CD4-positive, alpha-beta T cell treated with Interleukin-2 at 100 ng/mL for 4 hours (primary cell): ENCODE measurements at places on chromosomes 2 and 18.
A peak's percentile ranks its signal among the peaks of the same experiment; 100 is the strongest.

- no peak for DNase-seq
These were observed 47.9 kb upstream of the B3GNT7 start for GRCh38 chr2:231347638-231348037.

DNA sequence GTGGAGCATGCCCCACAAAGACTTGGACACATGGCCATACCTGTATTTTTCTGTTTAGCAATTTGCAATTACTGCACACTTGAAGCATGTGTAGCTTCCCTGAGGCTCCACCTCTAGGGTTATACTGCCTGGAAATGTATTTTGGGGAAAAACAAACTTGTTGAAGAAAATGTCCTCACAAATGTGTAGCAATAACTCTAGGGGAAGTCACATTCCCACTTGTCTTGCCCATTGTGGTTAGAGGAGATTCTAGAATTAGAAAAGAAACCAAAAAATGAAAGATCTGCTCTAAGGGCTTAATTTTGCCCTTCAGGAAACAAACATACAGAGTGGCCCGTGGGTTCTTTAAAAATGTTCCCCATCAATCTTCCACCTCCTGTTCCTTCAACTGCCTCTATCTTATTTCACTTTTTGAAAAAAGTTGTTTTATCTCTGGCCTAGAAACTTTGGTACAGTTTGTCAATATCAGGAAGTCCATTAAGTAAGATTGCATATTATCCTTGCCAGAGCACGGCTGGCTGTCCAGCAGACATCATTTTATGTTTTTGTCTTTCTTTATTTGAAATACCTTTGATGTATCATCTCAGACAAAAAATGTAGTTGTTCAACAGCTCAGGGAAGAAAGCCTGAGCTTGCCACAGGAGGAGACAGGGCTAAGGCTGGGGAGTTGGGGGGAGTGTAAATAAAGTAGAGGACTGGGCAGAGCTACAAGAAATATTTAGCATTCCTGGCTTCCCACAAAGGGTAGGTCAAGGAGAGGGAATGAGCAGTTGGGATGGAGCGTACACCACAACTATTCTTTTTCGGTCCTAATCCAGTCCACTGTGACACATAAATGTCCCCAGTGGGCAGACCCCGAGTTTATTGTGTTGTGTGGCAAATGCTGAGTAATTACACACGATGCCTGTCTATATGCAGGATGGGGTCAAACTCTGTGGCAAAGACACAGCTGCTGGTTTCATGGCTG lies 96.8 kb upstream of the CDC42EP3 start:
- DNase-seq = no peak

GRCh38 chr2:28201671-28202180 lies 190.9 kb upstream of the FOSL2 start:
- no peak for DNase-seq

- no peak for DNase-seq
These were observed at the start of gene TLX2 for GRCh38 chr2:74514368-74515270. TLX2 (plus strand) TSS chr2:74514450; CDS start chr2:74514807, 357 bp downstream.

GRCh38 chr18:48922226-48922800 lies 28.5 kb downstream of the SMAD7 start:
- no peak for DNase-seq

- DNase-seq = no peak
These were observed 17.2 kb upstream of the CD207 start for GRCh38 chr2:70852824-70853223.

GRCh38 chr2:137696916-137697315 lies 267.4 kb upstream of the HNMT start:
- no peak for DNase-seq

- no peak for DNase-seq
These were observed 204.7 kb downstream of the FBXO15 start for GRCh38 chr18:73942956-73943355.

DNA sequence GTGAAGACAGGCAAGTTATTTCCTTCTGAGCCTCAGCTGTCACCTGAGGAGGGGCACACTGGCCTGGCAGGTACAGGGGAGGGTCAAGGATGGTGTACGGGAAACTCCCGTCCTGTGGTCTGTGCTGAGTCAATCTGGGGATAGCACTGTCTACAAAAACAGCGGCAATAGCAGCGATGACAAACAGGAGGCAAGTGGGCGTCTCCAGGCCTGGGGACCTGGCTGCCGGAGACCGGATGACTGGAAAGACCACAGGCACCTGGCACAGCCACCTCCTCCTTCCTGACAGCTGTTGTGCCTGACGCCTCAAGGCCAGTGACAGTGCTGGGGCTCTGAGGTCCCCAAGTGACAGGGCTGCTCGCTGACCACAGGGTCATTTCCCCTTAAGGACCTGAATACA lies 202.1 kb upstream of the HS6ST1 start:
- no peak for DNase-seq

- DNase-seq = no peak
These were observed 35.2 kb upstream of the SCN9A start for GRCh38 chr2:166410828-166411472.

DNA sequence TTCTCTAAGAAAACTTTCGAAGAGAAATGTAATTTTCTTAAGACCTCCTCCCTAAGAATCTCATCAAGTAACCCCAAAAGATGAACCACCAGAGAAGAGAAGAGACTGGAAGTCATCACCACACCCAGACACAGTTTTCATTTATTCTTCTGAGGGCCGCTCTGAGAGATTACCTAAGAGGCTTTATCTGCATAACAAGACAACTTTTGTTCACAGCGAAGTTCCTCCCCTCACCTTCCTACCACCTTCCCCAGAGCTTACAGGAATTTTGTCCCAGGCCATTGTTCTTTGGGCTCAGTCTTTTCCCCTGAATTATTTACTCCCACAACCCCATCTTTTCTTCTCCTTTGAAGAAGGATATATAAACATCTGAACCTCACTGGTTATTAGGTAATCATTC lies 92.8 kb downstream of the AKAIN1 start:
- no peak for DNase-seq

GRCh38 chr18:6256521-6256920 lies 158.2 kb downstream of the L3MBTL4 start:
- no peak for DNase-seq

DNA sequence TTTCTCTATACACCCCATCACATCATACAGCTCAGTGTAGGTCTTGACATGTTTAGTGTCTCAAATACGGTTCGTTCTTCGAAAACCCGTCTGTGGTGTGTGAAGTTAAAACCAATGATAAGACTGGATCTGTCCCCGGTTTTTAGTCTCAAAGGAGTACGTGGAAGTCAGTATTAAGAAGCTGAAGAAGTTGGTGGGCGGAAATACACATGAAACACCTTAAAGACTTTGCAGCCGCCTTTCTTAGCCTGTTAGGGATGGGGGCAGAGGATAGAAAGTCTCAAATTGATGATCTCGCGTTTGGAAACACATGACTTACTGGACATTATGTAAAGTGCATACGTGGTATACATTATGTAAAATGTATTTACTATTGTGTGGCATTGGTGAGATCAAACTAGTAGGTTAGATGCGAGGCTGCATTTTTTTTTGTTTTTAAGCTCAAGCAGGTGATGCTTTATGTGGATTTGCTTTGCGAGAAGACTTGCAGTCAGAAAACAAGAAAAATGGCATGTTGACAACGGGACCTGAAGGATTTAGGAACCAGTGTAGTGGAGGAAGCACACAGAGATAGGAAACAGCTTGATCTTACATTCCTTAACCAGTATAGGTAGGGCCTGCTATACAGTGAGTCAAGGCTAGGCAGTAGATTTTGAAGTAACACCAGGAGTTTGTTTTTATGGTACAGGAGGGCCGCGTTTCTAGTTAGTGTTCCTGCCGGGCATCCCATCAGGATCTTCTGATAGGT lies 1.2 kb downstream of the CNOT11 start:
- DNase-seq = peak; percentile 24

DNA sequence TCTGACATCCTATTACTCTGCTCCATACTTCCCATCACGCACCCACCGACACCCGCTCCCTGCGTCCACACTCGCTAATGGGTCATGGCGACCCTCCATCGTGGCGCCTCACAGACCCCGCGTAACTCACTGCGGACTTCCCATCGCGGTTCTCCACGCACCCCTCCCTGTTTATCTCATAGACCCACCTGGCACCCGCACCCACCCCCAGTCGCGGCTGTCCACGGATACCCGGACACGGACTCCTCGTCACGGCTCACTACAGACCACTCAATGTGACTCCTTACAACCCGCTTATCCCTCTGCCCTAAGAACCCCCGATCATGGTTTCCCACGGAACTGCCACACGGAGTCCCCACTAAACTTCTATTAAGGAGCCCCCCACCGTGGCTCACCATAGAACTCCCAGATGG lies 458 bp downstream of the CXXC1 start:
- no peak for DNase-seq

GRCh38 chr2:120450196-120450820 lies 104.4 kb downstream of the INHBB start:
- DNase-seq = no peak
